ENCODE measurements at places on chromosomes 5 and 9. TPM values are rescaled to one million over a fixed set of nuclear protein-coding genes. Genes with fewer than 3 reads are reported as not detected.

The LIX1 gene
- not detected for total RNA-seq

The TLE1 gene
- 20.2 TPM for total RNA-seq

The C8G gene
- total RNA-seq = not detected

The NOXA1 gene
- 0.37 TPM for total RNA-seq

The GGTA1 gene
- not detected for total RNA-seq

The SGTB gene
- total RNA-seq = 11.0 TPM

The PCDHGA11 gene
- total RNA-seq = 11.8 TPM

The CCDC171 gene
- total RNA-seq = 2.7 TPM

The FCN2 gene
- not detected for total RNA-seq

The RNF180 gene
- total RNA-seq = 0.37 TPM

The FGF10 gene
- under 0.01 TPM for total RNA-seq

The SPINK7 gene
- not detected for total RNA-seq

The CCDC152 gene
- total RNA-seq = 3.3 TPM

The VCP gene
- total RNA-seq = 366 TPM

The FRRS1L gene
- total RNA-seq = not detected

The PDZD2 gene
- 0.73 TPM for total RNA-seq

The FGFR4 gene
- total RNA-seq = 1.4 TPM

The ZFP62 gene
- total RNA-seq = 12.5 TPM

The QRFP gene
- not detected for total RNA-seq

The PCDHB4 gene
- total RNA-seq = not detected

The MYORG gene
- total RNA-seq = 0.73 TPM

The CMYA5 gene
- total RNA-seq = 0.59 TPM
